HuH-7.5 (cell line): ENCODE measurements at places on chromosomes 13 and 19.

DNA sequence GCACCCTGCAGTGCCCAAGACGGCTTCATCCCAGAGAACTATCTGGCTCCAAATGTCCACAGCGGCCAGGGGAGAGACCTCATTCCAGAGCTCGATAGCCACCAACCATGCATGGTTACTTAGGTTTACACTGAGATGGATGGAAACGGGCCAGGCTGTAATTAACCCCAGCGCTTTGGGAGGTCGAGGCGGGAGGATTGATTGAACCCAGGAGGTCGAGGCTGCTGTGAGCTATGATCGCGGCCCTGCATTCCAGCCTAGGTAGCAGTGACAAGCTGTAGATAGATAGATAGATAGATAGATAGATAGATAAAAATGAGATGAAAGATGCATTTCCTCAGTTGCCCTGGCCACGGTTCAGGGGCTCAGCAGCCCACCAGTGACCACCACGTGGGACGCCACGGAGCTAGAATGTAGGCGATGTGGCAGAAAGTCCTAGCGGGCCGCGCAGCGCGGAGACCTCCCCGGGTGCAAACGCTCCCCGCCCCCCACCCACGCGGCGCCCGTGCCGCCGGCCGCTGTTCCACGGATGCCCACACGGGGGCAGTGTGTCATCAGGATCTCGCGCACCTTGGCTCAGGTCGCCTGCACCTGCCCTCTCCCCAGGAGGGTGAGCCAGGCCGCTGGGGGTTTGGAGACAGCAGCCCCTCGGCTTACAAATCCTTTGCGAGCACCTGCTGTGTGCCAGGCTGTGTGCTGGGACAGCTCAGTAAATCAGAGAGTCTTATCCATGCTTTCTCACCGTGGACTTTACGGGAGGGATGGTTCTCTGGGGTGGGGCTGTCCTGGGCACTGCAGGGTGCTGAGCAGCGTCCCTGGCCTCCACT lies 13.5 kb upstream of the TLE5 start:
- peak; percentile 67 for DNase-seq

GRCh38 chr19:18776736-18777135 lies 14.4 kb downstream of the COMP start:
- DNase-seq = no peak

GRCh38 chr13:113148940-113149503 lies 9.4 kb upstream of the PROZ start:
- DNase-seq = no peak

DNA sequence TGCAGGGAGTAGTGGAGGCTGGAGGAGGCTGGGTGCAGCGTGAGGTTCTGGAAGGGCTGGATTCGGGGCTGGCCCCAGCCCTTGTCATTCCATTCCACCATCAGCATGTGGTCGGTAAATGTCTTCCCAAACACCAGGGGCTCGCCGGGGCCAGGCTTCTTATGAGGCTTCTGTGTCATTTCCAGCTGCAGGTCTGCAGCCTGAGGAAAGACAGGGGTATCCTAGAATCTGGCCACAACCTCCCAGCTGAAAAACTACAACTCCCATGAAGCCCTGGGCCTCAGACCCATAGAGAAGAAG lies 4.4 kb downstream of the BCAT2 start:
- no peak for DNase-seq

- no peak for DNase-seq
Observed at GRCh38 chr13:72218966-72219365, 352.0 kb upstream of the DACH1 start.

DNA sequence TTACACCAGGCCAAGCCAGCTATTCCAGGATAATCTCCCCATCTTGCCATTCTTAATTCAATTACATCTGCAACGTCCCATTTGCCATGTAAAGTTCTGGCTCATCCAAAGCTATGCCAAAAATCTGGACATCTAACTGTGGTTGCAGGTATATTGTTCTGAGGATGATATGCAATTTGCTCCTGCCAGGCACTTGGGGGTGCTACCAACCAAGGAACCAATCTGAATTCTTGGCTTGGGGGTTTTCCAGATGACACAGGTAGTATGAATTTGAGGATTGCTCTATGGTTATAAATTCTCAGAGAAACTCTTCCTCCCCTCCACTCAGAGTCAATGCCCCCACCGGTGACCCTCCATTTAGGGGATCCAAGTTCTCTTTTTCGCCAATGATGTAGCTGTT lies 33.0 kb downstream of the CRYL1 start:
- DNase-seq = peak; percentile 27

GRCh38 chr13:68078469-68078868 lies 848.3 kb upstream of the PCDH9 start:
- no peak for DNase-seq

DNA sequence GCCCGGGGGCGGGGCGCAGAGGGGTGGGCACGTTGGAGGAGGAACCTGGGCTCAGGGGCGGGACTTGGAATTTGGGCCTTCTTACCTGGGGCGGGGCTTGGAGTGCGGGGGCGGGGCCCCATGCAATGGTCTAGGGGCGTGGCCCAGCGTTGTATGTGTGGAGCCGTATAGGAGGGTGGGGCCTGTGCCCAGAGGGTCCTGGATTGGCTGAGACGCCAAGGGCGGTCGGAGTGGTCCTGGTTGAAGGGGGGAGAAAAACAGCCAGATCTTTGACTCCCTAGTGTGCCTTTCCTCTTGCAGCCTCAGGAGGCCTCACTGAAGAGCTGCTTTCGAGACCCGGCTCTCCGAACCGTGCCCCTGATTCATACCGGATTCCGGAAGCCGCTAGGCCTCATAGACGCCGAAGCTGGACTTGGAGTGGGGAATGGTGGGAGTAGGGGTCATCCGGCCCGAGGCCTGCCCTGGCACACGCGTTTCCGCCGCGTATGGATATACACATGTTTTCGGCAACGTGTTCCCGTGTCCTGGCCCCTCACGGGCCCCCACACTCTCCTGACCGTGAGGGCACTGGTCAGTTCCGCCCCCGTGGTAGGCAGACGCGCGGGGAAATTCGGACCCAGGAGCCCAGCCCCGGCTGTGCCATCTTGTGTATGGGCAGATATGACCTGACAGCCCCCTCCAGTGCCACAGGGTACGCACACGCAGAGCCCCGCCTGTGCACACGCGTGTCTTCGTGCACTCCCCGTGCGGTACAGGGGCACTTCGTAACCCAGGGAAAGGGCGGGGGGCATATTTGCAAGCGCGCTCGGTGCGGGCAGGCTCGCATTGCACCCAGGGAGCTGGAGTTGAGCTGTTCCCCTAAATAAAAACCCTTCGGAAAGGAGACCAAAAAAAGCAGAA lies 661 bp upstream of the PRR12 start:
- DNase-seq = peak; percentile 98

DNA sequence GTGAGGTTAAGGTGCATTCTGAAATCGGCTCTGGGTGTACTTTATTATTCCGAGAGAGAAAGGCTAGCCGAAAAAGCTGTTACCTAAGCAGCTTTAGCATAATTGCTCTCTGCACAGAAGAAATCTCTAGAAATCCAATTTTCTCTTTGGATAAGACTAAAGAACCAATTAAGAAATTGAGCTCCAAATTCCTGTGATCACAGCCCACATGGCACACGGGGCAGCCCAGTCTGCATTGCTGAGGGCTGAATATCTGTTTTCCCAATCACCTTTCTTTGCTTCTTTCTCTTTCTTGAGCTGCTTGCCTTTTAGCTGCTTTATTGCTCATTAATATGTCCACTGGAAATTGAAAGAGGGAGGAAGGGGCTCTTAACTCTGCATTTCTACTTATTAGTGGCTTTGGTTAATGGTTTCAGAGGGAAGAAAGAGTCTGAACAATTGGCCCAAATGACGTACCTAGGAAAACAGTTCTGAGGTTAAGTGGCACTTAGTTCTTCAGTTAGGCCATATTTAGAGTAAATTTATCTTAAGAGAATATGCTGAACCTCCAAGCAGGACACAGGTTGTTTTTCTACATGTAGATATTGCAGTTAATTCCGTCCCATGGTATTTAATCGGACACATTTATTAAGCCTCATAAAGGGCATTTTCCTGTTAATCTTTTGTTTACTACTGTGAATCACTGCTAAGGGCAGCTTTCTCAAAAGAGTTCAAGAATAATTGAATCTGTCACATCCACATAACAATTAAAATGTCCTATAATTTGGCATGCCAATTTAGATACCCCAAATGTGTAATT lies 265.7 kb downstream of the ABCC4 start:
- no peak for DNase-seq

DNA sequence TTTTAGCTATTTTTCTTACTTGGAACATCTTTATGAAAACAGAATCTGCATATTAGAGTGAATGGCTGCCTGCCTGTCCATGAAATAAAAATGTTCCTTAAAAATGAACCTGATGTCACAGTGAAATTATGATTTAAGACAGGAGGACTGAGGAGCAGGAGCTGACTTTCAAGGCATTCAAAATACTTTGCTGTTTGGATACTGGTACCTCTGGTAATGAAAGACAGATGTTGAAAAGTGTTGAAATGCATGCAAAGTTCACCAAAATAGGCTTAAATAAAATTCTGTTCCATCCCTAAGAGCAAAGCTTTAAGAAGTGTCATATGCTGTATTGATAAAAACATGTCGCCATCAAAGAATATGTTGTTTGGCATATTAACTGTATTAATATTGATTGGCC lies 1.7 kb downstream of the ARHGEF7 start:
- no peak for DNase-seq

GRCh38 chr19:27647423-27647822 lies 1565.5 kb downstream of the UQCRFS1 start:
- DNase-seq = no peak

DNA sequence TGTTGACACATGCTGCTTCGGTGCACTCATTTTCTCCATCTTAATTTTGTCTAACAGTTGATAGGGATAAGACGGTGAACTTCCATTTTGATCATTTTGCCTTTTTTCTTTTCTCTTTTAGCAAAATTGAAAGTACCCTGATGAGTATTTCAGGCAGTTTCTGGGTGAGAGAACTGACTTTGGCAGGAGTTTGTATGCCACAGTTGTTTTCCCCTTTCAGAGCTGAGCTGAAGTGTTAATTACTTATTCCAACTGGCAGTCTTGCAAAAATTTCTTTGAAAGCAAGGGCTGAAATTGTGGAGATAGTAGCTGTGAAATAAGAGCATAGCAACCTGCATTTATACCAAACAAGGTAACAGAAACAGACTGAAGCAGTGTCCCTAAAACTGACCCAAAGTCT lies 180.2 kb downstream of the SLITRK5 start:
- no peak for DNase-seq

GRCh38 chr13:111853721-111854120 lies 213.2 kb upstream of the SOX1 start:
- no peak for DNase-seq

- DNase-seq = no peak
Observed at GRCh38 chr13:98520674-98521449, 56.0 kb downstream of the STK24 start.

- DNase-seq = no peak
Observed at GRCh38 chr19:57755031-57755430, 8.4 kb downstream of the ZNF776 start.

- DNase-seq = no peak
Observed at GRCh38 chr13:74825152-74825937, 656.6 kb downstream of the TBC1D4 start.

GRCh38 chr13:107867701-107868661 lies 347.4 kb downstream of the LIG4 start:
- DNase-seq = no peak

GRCh38 chr19:40469011-40469410 lies 2.2 kb downstream of the SPTBN4 start:
- no peak for DNase-seq
